ENCODE measurements at places on chromosomes 2 and 18.

DNA sequence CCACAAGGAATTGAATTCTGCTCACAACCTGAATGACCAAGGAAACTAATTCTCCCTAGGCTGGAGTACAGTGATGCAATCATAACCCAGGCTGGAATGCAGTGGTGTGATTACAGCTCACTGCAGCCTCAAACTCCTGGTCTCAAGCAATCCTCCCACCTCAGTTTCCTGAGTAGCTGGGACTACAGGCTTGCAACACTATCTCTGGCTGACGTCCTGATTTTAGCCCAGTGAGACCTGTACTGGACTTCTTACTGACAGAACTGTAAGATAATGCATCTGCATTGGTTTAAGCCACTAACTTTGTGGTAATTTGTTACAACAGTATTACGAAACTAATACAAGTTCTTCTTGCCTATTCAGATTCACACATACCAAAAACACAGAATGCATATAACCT, 9.5 kb upstream of the KDSR start:
- DNase-seq: no peak

DNA sequence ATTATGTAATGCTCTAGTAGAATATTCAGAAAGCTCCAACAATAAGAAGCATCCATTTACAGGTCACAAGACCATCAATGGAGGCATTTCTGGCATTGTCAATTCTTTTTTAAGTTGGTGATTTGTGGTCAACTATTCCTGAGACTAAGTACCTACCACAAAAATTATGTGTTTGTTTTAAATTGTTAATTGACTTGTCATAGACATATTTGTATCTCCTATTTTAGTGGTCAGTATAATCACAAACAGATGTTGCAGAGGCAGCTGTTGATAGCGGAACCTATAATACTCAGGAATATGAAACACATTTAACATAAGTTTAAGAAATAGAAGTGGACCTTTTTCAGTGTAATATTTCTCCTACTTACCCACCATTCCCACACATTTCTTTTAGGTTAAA, 430.1 kb downstream of the CCDC85A start:
- DNase-seq: no peak

DNA sequence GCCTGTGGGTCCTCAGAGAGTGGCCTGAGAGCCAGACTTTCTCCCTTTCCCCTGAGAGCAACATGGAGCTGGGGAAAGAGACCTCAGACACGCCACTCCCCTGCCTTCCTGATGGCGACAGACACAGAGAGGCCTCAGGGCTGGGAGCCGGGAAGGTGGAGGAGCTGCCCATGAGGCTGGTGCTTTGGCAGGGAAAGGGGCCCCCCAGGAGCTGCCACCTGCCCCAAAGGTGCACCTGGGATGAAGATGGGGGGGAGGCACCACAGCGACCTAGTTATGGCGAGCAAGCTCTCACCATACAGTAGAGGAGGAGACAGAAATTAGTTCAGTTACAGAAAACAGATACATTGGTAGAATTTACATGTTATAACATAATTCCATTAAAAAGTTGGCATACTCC, 80.7 kb upstream of the PXDN start:
- DNase-seq: no peak

DNA sequence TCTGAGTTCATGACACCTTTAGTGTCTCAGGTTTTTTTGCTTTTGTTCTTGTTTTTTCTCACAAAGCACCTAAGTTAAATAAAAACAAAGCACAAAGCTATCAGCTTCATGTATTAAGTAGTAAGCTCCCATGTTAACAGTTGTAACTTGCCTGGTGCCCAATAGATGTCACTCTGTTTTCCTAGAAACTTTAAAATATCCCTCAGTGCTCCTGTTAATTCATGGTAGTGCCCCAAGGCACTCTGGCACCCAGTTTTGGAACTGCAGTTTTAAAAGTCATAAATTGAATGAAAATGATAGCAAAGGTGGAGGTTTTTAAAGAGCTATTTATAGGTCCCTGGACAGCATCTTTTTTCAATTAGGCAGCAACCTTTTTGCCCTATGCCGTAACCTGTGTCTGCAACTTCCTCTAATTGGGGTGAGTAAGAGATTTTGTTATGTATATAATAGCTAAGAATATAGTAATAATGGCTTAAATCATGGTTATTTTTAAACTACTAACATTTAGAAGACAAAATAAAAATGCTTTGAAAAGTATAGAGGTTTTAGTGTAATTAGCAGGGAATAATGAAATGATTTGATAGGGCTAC, 555.0 kb upstream of the TMEFF2 start:
- DNase-seq: no peak

DNA sequence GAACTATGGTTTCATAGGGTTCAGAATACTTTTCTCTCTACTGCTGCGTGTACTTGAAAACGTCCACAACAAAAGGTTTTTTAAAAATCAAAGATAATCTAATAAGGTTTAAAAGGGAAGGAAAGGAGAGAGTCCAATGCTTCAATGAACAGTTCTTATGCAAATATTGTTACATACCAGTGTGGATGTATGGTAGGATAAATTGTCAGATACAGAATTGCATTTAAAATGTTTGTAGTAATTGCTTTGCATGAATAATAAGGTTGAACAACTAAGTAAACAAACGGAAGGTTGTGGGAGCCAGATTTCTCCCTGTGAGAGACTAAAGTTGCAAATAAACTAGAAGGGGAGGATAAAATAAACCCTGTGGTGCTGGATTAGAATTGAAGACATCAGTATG, 53.8 kb upstream of the RBBP8 start:
- no peak for DNase-seq

DNA sequence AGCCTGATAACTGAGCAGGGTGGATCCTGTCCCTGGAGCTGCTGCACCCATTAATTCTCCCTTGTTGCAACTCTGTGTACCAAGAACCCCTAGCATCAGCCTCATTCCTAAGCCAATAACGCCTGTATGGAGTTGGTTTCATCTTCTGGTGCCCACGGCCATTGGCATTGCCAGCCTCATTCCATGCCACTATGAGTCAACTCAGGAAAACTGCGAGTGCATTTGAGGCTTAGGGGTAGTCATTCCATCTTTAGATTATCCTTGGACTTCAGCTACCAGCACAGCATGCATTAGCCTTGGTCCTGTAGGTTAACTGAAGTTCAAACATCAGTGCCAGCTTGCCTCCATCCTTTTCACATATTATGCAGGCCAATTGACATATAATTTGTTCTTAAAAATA, 1.4 kb upstream of the TRIM54 start:
- no peak for DNase-seq

- DNase-seq: no peak
Measured at GRCh38 chr2:180747728-180748127, 232.7 kb upstream of the UBE2E3 start.

- DNase-seq: no peak
Measured at GRCh38 chr2:46435796-46436360, 43.5 kb upstream of the TMEM247 start.

DNA sequence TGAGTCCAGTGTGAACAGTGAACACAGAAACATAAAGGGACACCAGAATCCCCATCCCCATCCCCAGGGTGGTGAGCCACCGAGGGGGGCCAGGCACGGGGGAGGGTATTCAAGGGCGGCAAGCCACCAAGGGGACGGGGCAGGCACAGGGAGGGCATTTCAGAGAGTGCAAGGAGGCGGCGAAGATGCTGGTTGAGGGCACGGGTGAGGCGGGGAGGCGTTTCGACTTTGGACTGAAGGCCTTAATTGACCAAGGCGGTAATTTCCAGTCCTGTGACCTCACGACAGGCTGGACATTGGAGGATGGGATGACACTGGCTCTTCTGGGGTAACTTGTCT, 70.4 kb downstream of the ODC1 start:
- DNase-seq: no peak

GRCh38 chr2:3654531-3655225, 3.3 kb upstream of the ALLC start:
- DNase-seq: no peak

GRCh38 chr2:191020742-191021381, 6.9 kb upstream of the STAT1 start:
- DNase-seq: no peak

GRCh38 chr2:187549193-187549592, 5.0 kb downstream of the TFPI start:
- no peak for DNase-seq

- DNase-seq: no peak
Measured at GRCh38 chr2:189177251-189177840, 2.2 kb downstream of the COL5A2 start.

DNA sequence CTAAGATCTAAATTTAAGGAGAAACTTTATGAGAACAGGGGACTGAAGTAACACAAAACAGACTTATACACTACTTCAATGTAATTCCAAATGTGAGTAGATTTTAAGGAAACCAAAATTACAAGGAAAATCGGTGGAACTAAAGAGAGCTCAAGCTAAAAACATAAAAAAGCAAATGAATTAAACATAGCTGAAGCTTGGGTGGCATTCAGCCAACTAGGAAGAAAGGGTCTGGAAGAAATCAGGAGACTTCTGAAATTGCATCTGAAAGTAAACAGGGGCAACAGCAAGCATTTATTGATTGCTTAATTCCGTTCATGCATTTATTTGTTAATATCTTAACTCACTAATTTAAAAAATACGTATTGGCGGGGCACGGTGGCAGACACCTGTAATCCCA, 727.3 kb upstream of the PKDCC start:
- no peak for DNase-seq

DNA sequence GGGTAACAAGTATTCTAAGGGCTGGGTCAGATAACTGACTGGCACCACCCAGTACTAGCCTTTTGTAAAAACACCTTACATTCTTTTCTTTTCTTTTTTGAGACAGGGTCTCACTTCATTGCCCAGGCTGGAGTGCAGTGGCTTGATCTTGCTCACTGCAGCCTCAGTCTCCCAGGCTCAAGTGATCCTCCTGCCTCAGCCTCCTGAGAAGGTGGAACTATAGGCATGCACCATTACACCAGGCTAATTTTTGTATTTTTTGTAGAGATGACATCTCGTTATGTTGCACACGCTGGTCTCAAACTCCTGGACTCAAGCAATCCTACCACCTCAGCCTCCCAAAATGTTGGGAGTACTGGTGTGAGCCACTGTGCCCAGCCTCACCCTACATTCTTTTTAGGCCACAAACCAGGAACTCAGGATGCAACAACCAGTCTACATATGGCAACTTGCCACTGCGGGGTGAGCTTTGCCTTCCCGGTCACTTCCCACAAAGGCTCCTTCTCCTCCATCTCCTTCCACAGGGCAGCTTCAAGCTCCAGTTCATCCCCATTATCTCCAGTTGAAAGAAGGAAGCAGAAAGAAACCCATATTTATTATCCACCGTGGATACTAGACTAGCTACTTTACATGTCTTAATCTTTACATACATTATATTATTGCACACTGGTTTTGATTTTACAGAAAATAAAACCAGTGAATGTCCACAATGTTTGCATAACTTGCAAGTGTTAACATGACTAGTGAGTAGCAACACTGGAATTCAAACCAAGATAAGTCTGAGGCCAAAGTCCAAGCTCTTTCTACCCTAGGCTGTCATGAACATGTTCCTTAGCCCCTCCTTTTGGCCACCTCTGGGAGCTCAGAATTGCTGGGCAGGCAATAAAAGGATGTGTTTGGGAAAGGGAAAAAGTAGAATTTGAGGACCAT, 23.7 kb upstream of the AP1S3 start:
- no peak for DNase-seq

DNA sequence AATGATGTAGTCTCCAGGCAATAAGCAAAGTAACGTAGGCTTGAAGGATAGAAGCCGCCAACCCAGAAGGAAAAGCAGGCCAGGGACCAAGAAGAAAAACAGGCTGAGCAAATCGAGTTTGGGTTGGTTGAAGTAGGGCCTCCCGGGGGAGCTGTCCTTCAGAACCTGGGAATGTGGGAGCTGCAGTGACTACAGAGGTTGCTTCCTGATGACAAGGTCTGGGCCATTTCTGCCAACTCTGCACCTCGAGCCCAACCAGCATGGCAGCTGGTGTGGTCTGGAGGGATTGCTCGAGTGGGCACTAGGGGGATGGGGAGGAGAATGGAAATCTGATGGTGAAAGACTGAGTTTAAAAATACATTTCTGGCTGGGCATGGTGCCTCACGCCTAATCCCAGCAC, 14.1 kb downstream of the ACMSD start:
- DNase-seq: no peak

- no peak for DNase-seq
Measured at GRCh38 chr18:21479721-21480120, 120.8 kb downstream of the ESCO1 start.

GRCh38 chr18:228586-228985, 39.3 kb downstream of the THOC1 start:
- DNase-seq: no peak

DNA sequence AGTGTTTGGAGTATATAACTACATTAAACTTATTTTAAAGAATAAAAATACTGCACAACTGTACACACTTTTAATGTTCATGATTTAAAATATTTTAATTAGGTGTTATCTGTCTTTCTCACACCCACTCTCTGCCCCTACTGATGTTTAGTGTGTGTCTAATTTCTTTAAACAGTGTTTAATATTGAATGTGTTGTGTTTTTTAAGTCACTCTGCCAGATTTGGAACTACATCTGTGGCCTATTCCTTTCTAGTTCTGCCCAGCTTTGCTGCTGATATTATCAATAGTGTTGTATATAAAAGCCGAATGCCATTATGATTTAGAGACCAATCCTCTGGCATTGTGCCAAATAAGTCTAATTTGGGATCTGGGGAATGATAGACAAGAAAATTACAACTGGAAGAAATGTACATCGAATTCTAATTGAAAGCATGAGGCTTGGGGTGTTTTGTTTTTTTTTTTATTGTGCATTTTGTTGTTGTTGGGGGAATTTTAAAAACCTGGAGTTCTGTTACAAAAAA, 398.0 kb downstream of the CPS1 start:
- no peak for DNase-seq
